ENCODE measurements at places on chromosomes 1 and 21. TPM values are rescaled to one million over a fixed set of nuclear protein-coding genes. Genes with fewer than 3 reads are reported as not detected.

GRCh38 chr1:212158912-212159796, 123.6 kb downstream of the DTL start:
- no peaks in the 10 kb centered on the region for H3K27me3 ChIP-seq
- no peaks in the 10 kb centered on the region for H3K36me3 ChIP-seq
- H3K4me3 ChIP-seq: no peak overlapping the region
- no peak for DNase-seq
- H3K4me1 ChIP-seq: peaks cover 23% of the 10 kb centered on the region

Gene IFNAR1
- 31.3 TPM for total RNA-seq

Gene LCE1B
- not detected for total RNA-seq

Gene ZBTB7B
- 66.3 TPM for total RNA-seq

DNA sequence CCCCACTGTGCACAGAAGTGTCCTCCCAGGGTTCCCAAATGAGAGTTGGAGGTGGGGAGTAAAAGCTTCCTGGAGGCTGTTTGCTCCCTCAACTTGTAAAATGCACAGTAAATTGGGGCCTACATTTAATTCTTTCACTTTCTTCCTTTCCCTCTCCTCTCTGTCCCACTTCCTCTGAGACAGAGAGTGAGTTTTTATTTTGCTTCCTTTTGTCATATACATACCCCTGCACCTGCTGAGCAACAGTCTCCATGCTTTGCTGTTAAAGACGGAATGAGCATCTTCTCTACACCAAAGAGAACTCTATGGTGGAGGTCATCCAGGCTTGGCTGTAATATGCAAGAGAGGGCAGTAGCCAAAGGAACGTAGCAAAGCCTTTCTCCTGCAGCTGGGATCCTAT, 79.3 kb upstream of the VAV3 start:
- H3K4me3 ChIP-seq: no peak overlapping the region
- no peaks in the 10 kb centered on the region for H3K36me3 ChIP-seq
- no peak for DNase-seq
- no peaks in the 10 kb centered on the region for H3K27me3 ChIP-seq

DNA sequence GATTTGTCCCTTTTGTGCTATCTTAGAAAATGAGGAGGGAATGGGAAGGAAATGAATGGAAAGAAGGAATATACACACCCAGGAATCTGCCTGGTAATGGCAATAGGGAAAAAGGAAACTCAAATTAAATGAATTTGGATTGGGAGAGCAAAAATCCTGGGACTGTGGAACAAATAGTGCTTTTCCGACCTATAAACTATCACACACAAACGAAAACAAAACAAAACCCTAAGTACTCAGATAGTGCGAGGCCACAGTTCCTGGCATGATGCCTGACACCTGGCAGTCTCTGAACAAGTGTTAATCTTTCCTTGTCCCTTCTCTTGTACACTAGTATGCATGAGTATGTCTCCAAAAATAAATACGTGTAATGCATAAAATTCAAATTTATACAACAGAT, 319.8 kb upstream of the SPAG17 start:
- H3K4me1 ChIP-seq: no peaks in the 10 kb centered on the region
- no peak overlapping the region for H3K4me3 ChIP-seq
- no peak for DNase-seq

Gene CFAP141
- total RNA-seq: not detected

Gene PRKACB
- total RNA-seq: 32.2 TPM

Gene S100A9
- total RNA-seq: 138 TPM

Gene CHI3L1
- 5.0 TPM for total RNA-seq

Gene AMY1A
- not detected for total RNA-seq

DNA sequence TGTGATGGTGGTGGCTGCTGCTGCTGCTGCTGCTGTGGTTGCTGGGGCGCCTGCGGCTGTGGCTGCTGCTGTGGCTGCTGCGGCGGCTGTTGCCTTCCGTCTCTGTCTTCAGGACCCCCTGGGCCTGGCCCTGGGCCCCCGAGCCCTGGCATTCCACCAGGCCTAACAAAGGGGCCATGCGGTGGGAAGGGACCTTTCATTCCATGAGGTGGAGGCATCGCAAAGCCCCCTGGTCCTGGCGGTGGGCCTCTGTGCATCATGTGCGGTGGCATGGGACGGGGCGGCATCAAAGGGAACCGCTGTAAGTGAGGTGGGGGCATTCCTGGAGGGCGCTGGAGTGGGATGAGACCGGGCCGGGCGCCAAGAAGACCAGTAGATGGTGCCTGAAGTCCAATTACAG, 12.4 kb downstream of the SOD1 start:
- H3K4me3 ChIP-seq: no peak overlapping the region
- no peak for DNase-seq
- H3K4me1 ChIP-seq: peaks cover 4% of the 10 kb centered on the region
- no peaks in the 10 kb centered on the region for H3K27me3 ChIP-seq

DNA sequence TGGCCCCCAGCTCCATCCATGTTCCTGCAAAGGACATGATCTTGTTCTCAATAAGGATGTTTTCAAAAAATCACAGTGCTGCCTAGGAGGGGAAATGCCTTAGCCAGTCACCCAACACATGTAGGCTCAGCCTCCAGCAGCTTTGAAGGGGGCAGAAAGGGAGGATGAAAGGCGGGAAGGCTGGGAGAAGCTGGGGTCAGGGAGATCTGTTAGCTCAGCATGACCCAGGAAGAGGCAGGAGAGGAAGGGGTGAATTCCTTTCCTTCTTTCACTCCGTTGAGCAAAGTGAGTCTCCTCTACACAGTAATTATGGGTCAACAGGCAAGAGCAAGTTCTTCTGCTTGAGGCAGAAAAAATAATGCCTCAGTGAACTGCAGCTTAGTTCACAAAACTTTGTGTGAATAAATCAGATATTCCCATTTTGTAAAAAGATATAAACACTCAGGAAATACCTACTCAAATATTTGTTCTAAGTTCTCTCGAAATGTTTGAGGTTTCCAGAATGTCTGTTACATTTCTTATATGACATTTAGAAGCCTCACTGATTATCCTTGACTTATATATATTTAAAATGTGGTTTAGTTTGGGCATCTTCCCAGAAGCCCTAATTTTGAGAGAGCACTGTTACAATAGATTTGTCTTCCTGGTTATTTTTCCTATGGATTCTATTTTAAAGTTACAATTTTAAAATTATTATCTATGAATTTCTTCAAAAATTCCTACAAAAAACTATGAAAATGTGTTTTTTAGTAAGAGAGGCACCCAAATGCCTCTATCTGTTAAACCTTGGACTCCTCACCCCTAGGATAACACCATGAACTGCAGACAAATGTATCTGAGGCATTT, 116.8 kb downstream of the KCNJ6 start:
- peaks cover 4% of the 10 kb centered on the region for H3K4me1 ChIP-seq
- H3K4me3 ChIP-seq: no peak overlapping the region
- no peaks in the 10 kb centered on the region for H3K27me3 ChIP-seq
- H3K27ac ChIP-seq: no peak overlapping the region
- DNase-seq: no peak

Gene CCDC190
- 15.6 TPM for total RNA-seq

DNA sequence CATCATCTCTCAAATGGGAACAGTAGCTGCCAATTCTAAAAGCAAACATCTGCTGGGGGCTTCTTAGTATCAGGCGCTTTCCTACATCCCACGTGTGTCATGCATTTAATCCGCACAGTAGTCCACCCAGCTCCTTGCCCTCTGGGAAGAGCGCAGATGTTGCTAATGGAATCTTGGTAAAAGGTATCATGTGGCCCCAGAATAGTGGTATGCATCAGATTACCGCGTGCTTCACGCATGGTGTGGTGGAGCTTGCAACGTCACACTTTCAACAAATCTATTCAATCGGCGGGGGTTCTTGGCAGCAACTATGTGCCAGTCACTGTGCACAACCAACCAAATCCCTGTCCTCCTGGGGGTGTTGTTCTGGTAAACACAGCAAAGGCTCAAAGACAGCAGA, 141.0 kb downstream of the HIVEP3 start:
- DNase-seq: no peak
- no peak overlapping the region for H3K27ac ChIP-seq
- H3K27me3 ChIP-seq: no peaks in the 10 kb centered on the region
- H3K36me3 ChIP-seq: no peaks in the 10 kb centered on the region
- peaks cover 9% of the 10 kb centered on the region for H3K4me1 ChIP-seq

Gene SPATA46
- total RNA-seq: not detected

DNA sequence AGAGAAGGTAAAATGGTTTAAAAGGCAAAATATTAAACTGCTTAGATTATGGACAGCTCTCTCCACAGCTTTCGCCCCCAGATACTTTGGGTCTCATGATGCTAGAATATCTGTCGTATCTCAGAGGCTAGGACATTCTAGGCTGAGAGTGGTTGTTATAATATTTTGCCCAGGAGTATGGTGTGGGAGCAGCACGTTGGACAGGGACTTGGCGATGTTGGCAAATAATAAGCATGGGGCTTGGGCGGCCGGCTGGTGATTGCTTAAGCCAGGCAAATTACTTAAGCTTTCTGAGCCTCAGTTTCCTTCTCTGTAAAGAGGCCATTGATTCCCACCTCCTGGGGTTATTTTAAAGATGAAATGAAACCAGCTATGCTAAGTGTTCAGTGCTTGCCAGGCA, 133.2 kb downstream of the ROR1 start:
- no peaks in the 10 kb centered on the region for H3K4me1 ChIP-seq
- H3K27ac ChIP-seq: no peak overlapping the region
- H3K27me3 ChIP-seq: no peaks in the 10 kb centered on the region
- no peak for DNase-seq
- H3K4me3 ChIP-seq: no peak overlapping the region

Gene HLX
- total RNA-seq: 11.0 TPM

Gene ACAP3
- total RNA-seq: 41.6 TPM

DNA sequence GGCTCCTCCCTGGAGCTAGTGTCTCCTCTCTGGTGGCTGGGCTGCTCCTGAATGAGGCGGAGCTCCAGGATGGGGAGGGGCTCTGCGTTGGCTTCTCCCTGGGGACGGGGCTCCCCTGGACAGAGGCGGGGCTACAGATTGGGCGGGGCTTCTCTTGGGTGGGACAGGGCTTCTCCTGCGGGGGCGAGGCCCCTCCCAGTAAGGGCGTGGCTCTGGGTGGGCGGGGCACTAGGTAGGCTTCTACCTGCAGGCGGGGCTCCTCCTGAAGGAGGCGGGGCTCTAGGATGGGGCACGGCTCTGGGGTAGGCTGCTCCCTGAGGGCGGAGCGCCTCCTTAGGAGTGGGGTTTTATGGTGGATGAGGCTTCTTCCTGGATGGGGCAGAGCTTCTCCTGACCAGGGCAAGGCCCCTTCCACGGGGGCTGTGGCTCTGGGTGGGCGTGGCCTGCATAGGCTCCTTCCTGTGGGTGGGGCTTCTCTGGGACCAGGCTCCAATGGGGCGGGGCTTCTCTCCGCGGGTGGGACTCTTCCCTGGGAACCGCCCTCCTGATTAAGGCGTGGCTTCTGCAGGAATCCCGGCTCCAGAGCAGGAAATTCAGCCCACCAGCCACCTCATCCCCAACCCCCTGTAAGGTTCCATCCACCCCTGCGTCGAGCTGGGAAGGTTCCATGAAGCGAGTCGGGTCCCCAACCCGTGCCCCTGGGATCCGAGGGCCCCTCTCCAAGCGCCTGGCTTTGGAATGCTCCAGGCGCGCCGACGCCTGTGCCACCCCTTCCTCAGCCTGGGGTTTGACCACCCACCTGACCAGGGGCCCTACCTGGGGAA, 22.7 kb upstream of the ARF1 start:
- H3K27me3 ChIP-seq: peaks cover 25% of the 10 kb centered on the region
- H3K36me3 ChIP-seq: no peaks in the 10 kb centered on the region
- no peak overlapping the region for H3K27ac ChIP-seq
- no peak for DNase-seq

Gene HES4
- 50.1 TPM for total RNA-seq

Gene ADAMTSL4
- total RNA-seq: 28.4 TPM

Gene OR2L2
- total RNA-seq: not detected
